ENCODE measurements at places on chromosomes 16 and 17.

- no peak overlapping the region for H3K4me3 ChIP-seq
- no peak for DNase-seq
- H3K36me3 ChIP-seq: no peaks in the 10 kb centered on the region
- no peak overlapping the region for H3K27ac ChIP-seq
These were observed 20.5 kb downstream of the CNGB1 start for GRCh38 chr16:57950382-57950781.

DNA sequence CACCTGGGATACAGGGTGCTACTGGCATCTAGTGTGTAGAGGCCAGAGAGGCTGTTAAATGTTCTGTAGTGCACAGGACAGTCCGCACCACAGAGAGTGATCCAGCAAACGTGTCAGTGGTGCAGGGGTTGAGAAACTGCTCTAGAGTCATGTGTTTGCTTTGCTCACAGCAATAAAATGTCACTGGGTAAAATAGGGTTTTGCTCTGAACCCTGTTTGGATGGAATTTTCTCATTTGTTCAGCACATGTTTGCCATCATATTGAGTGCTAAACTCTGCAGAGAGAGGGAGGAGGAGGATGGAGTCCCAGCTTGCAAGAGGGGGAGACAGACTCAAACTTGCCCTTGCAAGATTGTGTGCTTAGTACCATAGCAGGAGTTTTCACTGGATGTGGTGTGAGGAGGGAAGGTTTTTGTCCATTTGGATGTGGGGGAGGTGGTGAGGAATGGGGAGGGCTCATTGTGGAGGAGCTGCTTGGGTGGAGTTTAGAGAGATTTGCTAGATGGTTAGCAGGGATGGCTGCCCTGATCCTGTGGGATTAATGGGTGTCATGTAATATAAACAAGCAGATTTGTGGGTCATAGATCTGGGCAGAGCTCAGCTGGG is 11.8 kb downstream of the PLCG2 start:
- no peaks in the 10 kb centered on the region for H3K36me3 ChIP-seq
- peaks cover 52% of the 10 kb centered on the region for H3K4me1 ChIP-seq
- H3K4me3 ChIP-seq: no peak overlapping the region
- H3K27me3 ChIP-seq: peaks cover 4% of the 10 kb centered on the region

DNA sequence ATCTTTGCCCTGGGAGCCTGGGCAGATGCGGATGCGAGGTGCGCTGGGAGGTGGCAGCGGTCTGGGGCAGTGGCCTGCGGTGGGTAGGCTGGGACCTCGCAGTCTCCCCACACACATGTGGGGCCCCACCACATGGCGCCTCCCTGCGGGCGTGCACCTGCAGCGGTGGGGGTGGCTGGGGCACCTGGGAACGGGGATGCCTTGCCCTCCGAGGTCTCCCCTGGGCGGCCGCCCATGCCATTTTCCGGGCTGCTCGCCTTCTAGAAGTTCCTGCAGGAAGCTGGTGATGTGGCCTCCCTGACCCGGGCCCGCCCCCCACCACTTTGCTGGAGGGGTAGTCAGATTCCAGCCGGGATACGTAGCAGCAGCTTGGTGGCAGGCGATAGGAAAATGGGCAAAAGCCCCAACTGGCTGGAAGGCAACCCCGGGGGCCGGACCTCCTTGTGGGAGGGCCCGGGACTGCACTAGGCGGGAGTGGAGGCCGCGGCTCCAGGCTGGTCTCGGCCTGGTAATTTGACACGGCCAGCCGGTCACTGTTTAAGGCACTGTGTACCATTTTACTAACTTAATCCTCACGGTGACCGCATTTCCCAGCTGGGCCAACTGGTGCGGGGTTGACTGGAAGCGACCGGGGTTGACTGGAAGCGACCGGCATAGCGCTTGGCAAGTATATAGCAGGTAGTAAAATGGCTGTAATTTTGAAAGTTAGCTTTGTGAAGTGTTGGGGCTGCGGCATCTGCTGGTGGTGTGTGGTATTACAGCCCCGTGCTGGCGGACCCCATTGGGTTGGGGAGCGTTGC is 38.5 kb downstream of the IGF2BP1 start:
- H3K4me1 ChIP-seq: peaks cover 4% of the 10 kb centered on the region
- H3K27ac ChIP-seq: no peak overlapping the region
- H3K27me3 ChIP-seq: peaks cover 13% of the 10 kb centered on the region
- H3K4me3 ChIP-seq: no peak overlapping the region
- no peaks in the 10 kb centered on the region for H3K36me3 ChIP-seq
- DNase-seq: no peak

DNA sequence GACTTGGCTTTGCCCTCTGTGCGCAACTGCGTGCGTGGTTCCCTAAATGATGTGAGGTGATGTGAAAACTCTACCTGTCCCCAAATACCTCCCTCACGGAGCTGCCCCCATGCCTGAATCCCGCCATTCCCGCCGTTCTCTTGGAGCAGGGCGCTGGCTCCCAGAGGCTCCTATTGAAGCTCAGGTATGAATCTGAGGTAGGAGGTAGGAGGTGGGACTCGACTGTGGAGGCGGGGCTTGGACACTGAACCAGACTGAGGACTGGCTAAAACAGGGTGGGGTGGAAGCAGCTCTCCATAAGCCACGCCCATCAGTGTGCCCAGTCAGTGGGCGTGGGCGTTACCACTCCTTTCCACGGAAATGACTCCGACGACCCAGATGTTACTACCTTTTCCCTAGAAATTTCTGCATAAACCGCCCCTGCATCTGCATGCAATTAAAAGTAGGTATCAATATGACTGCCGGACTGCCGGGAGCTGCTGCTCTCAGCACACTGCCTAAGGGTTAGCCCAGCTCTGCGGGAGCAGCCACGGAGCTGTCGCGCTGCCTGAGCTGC is 41.0 kb downstream of the FOXL1 start:
- no peak for DNase-seq
- H3K27ac ChIP-seq: no peak overlapping the region
- H3K4me3 ChIP-seq: no peak overlapping the region
- no peaks in the 10 kb centered on the region for H3K36me3 ChIP-seq

DNA sequence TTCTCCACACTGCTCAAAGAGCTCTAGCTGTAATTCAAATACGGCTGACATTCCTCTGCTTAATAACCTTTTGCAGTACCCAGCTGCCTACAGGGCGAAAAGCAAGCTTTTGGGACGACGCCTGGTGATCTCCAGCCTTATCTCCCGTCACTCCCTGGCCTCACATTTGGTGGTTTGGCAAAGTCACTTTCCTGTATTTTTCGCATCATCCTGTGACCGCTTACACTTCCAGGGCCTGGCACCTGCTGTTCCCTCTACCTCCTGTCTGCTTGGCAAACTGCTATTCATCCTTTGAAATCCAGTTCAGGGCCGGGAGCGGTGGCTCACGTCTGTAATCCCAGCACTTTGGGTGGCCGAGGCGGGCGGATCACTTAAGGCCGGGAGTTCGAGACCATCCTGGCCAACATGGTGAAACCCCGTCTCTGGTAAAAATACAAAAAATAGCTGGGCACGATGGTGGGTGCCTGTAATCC is 2.7 kb upstream of the BHLHA9 start:
- no peaks in the 10 kb centered on the region for H3K36me3 ChIP-seq
- DNase-seq: no peak
- peaks cover 1% of the 10 kb centered on the region for H3K4me1 ChIP-seq
- peaks cover 26% of the 10 kb centered on the region for H3K27me3 ChIP-seq
- H3K4me3 ChIP-seq: peak overlapping the region; percentile 80
- no peak overlapping the region for H3K27ac ChIP-seq

GRCh38 chr16:68401871-68402747 is 46.2 kb downstream of the SMPD3 start:
- no peak overlapping the region for H3K4me3 ChIP-seq
- no peaks in the 10 kb centered on the region for H3K36me3 ChIP-seq
- peak; percentile 10 for DNase-seq

- H3K4me3 ChIP-seq: no peak overlapping the region
- H3K27me3 ChIP-seq: no peaks in the 10 kb centered on the region
- no peak for DNase-seq
- H3K4me1 ChIP-seq: no peaks in the 10 kb centered on the region
These were observed 48.2 kb upstream of the CDC42EP4 start for GRCh38 chr17:73359987-73360410.

- no peaks in the 10 kb centered on the region for H3K36me3 ChIP-seq
- H3K27me3 ChIP-seq: peaks cover 9% of the 10 kb centered on the region
- no peak for DNase-seq
- H3K4me1 ChIP-seq: no peaks in the 10 kb centered on the region
These were observed 101.4 kb upstream of the HSBP1 start for GRCh38 chr16:83706394-83706793.

GRCh38 chr17:42285346-42286050 is 2.8 kb upstream of the STAT5A start:
- peaks cover 28% of the 10 kb centered on the region for H3K4me1 ChIP-seq
- H3K36me3 ChIP-seq: peaks cover 7% of the 10 kb centered on the region
- H3K4me3 ChIP-seq: peak overlapping the region; percentile 21
- H3K27me3 ChIP-seq: no peaks in the 10 kb centered on the region
- DNase-seq: no peak

DNA sequence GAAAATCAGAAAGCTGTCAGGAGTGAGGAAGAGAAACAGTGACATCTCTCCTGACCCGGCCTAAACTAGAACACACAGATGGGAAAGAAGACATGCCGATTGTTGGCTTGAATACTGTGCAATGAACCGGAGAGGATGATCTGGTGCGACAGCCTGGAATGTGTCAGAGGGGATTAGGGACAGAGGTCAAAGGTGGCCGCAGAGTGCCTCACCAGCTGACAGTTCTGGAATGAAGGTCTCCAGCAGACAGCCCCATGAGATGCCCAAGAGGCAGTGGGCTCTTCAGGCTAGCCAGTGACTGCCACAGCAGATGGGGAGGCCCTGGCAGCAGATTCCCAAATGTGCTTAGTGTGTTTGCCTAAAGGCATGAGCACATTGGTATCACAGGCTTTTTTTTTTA is 623.2 kb downstream of the CDH8 start:
- no peak overlapping the region for H3K27ac ChIP-seq
- H3K4me1 ChIP-seq: no peaks in the 10 kb centered on the region
- no peak overlapping the region for H3K4me3 ChIP-seq
- DNase-seq: no peak
- H3K36me3 ChIP-seq: peaks cover 8% of the 10 kb centered on the region

DNA sequence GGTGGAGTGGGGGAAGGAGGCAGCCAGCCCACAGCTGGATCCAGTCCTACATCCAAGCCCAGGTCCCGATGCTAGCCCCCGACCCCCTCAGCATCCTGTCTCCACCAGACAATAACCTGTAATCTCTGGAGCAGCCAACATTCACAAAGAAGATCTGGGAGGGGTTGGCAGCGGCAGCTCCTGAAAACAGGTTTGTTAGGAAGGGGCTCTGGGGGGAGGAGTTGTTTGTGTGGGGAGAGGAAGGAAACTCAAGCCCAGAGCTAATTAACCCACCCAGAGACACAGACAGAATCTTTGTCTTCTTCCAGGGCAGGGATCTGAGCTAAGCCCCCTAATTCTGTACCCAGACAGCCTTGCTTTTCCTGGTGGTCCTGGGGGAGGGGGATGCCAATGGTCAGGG is 4.6 kb upstream of the C17orf113 start:
- peaks cover 5% of the 10 kb centered on the region for H3K4me1 ChIP-seq
- H3K27me3 ChIP-seq: peaks cover 6% of the 10 kb centered on the region
- H3K36me3 ChIP-seq: no peaks in the 10 kb centered on the region
- H3K4me3 ChIP-seq: no peak overlapping the region
- DNase-seq: no peak
